ENCODE measurements at places on chromosomes 12 and 14.

DNA sequence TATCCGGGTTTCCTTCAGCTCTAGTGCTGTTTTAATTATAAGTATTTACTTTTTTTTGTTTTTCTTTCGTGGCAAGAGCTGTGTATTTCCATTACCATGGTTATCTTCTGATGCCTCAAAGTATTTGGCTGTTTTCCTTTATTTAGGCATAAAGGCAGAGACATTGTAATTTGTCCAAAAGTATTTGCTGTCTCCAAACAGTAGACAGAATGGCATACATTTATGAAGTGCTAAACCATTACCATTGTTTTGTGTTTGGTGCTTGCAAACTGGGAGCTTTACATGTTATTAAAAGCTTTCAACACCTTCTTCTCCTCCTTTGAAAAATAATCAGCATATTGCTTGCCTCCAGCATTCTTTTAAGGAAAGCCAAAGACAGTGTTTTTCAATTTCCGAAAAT, 46.3 kb downstream of the FLRT2 start:
- no peak for DNase-seq

DNA sequence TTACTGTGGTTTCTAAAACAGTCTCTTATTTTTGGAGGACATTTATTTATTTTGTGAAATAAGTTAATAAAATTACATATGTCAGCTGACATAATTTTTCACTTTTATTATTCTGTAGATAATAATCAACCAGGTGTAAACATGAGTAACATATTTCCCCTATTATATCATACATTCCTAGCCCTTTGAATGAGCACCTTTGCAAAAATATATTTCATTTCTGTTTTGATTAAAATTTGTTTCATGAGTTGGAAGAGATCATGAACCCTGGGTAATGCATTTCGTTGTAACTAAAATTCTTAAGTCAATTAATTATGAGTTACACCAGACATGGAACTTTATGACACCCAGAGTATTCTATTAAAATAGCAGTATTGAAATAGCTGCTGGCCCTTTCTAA, 56.3 kb downstream of the SLC16A7 start:
- no peak for DNase-seq

DNA sequence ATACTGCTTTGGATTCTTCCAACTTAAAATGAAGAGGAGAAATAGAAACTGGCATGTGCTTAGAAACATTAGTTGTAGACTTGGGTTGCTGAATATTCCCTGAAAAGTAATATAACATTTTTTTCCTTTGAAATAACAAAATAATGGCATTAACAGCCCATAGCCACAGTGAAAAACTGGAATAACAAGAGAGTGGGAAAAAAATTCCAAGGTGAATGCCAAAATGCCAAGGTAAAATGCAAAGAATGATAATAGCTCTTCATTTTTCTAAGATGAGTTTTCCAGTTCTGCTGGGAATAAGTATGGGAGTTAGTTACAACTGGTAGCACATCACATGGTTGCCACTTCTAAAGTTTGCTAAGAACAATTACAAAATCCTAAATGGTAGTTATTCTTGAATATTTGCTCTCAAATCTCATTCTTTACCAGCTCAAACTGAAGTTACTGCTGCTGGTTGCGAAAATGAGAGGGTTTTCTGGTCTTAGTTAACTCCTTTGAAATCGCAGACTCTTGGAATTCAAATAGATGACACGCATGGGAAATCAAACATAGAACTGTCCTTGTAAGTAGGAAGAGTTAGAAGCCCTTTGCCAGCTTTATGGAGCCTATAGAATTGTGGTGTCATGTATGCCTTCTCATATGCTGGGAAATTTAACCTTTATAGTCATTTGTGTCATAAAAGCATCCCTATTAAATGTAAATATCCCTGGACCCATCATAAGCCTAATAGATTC, 165.0 kb upstream of the DCN start:
- DNase-seq: no peak

GRCh38 chr12:120668868-120669840, 17.8 kb upstream of the MLEC start:
- DNase-seq: no peak

DNA sequence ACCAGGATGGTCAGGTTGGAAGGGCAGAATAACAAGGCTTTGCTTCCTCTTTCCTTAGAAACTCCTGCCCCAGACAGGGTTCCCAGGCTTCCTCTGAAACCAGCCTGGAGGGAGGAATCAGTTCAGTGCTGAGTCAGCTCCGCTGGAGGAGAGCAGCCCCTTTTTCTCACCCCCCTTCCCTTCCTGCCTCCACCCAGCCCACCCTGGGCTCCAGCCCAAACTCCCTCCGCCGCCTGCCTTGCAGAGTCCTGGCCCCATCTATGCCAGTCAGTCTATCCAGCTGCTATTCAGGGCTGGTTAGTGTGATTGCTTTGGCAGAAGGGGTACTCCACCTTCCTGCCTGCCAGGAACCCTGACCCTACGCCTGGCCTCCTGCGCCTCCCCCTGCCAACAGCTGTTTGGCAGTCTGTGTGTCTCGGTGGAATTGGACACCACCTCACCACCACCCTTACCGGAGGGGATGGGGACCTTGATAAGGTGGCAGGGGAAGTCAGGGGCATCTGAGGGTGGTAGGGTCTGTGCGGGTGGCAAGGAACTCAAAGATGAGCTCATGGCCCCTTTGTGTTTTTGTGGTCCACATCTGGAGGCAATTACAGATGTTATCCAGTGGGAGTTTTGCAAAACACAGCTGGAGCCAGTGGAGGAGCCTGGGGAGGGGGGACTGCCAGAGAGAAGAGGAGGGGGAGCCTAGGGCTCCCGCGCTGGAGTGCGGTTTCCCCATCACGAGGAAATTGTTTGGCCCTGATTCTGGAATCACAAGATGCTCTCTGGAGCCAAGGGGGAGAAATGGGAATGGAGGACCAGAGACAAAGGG, 12.2 kb downstream of the MMP14 start:
- no peak for DNase-seq

DNA sequence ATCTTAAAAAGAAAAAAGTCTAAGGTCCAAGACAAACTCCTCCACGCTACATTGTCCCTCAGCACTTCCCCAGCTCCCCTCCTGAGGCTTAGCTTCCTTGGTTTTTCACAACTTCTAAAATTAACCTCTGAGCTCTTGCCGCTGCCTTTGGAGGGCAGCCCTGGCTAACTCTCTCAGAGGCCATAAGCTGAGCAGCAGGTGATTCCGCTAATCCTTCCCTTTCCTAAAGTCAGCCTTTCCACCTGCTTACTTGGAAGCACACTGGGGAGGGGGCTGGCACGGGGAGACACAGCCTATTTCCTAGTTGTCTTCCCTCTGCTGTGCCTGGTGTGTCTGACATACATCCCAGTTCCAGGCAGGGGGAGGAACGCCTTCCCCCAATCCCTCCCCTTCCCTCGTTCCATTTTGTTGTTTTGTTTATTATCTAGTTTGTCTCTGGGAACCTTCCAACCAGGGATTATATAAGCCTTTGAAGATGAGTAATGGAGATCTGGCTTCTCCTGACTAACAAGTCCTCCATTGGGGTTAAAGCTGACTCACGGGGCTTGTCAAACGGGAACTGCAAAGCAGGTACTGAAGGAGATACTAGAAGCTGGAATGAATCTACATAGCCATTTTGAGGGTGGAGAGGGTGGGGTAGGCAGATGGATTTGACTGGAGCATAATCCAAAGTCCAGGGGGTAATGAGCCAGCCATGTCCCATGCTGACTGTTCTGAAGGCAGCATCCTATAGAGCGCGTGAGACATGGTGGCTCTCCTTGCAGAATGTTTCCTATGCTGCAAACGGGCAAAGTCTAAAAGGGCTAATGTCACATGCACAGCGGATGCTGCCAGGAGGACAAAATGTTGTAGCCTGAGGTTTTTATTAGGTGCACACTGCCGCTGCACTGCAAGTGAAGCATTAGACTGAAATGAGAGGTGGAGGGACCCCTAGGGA, 230.8 kb downstream of the FOXN3 start:
- no peak for DNase-seq

- DNase-seq: peak; percentile 62
Observed at GRCh38 chr14:22822571-22823098, 7.1 kb upstream of the MRPL52 start.

Measured in immature natural killer cell (primary cell).